ENCODE measurements at places on chromosomes 2 and 18.

DNA sequence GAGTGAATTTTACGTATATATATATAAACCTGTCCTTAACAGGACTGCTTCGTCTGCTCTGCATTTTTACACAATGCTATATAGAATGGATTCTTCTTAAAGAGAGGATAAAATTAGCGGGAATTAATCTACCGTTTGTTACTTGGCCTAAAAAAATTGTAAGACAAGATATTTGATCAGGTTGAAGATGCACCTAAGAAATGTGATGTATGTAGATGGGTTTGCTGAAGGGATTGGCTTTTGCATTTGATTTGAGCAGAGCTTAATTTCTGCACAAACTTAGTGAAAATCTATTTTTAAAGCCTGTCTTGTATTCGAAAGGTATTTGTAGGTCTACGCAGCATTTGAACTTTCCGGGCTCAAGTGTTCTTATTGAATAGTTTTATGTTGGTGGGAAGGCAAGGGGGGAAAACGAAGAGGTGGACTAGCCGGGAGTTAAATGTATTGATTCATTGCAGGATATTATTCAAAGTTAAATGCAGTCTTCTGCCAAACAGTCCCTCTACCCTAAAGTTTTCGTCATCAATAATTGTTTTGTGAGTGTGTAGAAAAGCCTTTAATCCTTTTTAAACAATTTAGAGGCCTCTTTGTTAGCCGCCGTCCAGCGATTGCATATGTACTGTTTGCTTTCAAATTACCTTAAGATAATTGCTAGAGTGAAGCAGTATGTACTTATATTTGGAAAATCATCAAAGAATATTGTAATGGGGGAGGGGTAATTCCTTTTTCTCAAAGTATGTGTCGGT, 1.2 kb downstream of the PPP1CB start:
- no peak for DNase-seq

DNA sequence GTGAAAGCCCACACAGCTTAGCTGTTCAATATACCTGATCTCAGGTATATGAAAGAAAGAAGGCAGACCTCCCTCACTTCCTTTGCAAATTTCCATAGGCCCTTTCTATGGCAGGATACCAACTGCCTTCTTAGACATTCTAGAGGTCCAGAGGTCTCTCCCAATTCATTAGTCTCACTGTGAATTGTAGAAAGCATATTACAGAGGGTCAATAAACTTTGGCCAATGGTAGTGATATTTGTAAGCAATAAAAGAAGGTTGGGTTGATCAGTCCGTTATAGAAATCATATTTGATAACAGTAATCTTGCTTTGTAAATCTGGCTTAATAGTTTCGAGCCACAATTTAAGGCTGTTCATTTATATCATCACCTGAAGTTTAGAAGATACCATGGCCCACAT, 50.7 kb upstream of the ATP8B1 start:
- no peak for DNase-seq

GRCh38 chr2:198325359-198325758, 521.0 kb downstream of the PLCL1 start:
- DNase-seq: no peak

DNA sequence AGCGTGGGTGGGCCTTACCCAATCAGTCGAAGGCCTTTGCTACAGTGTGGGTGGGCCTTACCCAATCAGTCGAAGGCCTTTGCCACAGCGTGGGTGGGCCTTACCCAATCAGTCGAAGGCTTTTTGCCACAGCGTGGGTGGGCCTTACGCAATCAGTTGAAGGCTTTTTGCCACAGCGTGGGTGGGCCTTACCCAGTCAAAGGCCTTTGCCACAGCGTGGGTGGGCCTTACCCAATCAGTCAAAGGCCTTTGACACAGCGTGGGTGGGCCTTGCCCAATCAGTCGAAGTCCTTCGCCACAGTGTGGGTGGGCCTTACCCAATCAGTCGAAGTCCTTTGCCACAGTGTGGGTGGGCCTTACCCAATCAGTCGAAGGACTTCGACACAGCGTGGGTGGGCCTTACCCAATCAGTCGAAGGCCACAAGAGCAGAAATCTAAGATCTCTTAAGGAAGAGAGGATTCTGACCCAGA, 16.3 kb upstream of the GAL3ST2 start:
- DNase-seq: no peak

GRCh38 chr2:73503992-73504570, 118.4 kb downstream of the ALMS1 start:
- DNase-seq: no peak

- no peak for DNase-seq
Observed at GRCh38 chr18:77090546-77091174, 41.9 kb downstream of the MBP start.

DNA sequence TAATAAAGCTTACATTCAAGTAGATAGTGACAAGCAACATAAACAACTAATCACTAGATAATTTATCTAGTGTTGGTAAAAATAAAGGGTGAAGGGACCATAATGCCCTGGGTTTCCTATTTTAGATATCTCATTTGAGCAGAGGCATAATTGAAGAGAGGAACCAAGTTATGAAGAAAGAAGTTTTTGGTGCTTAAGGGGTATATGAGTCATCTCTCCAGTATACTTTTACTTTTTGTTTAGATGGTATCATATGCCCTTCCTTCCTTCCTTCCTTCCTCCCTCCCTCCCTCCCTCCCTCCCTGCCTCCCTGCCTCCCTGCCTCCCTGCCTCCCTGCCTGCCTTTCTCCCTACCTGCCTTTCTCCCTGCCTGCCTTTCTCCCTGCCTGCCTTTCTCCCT, 1053.5 kb upstream of the CELF4 start:
- DNase-seq: no peak

DNA sequence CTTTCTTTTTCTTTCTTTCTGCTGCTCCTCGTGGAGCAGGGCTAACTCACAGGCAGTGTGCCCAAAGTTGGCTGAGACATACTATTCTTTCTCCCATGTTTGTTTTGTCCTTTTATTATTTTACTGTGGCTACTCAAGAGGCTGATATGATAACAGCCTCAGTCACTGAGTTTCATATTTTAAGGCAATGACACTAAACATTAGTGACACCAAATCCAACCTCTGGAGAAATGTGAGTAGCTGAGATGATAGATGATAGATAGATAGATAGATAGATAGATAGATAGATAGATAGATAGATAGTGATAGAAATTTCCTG, 45.8 kb upstream of the GLS start:
- no peak for DNase-seq

GRCh38 chr2:44674473-44675284, 266.8 kb upstream of the SIX3 start:
- DNase-seq: no peak

DNA sequence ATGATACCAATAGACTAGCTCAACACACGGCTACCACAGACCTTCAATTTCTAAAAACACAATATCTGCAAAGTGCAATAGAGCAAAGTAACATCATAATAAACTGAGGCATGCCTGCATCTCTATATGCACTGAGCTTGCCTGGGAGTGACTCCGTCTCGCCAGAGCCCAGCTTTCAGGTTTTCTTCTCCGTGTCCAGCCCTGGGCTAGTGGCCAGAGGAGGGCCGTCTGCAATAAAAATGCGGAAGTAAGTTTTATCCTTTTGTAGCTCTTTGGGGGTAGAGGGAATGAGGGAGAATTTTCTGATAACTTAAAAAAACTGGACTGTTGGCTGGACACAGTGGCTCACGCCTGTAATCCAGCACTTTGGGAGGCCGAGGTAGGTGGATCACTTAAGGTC, 41.0 kb upstream of the GPR17 start:
- DNase-seq: no peak

All from NCI-H2081 treated with DMSO at 0.1 percent for 48 hours (cell line).